SK-N-SH (cell line): ENCODE measurements at places on chromosomes 7 and 10.
A peak's percentile ranks its signal among the peaks of the same experiment; 100 is the strongest.

- no peak for DNase-seq
- peaks cover 36% of the 10 kb centered on the region; the same call in 1 of the 2 replicates for H3K4me1 ChIP-seq
- H3K36me3 ChIP-seq, result no peaks in the 10 kb centered on the region
- no peak overlapping the region for H3K27ac ChIP-seq
- no peak overlapping the region for H3K4me3 ChIP-seq
- H3K27me3 ChIP-seq, result no peaks in the 10 kb centered on the region
Measured at GRCh38 chr10:132994185-132994796, 51.9 kb upstream of the CFAP46 start.

- H3K27me3 ChIP-seq, result no peaks in the 10 kb centered on the region
- no peaks in the 10 kb centered on the region for H3K4me1 ChIP-seq
- H3K4me3 ChIP-seq, result no peak overlapping the region
- DNase-seq, result no peak
Measured at GRCh38 chr7:73812996-73813395, 17.8 kb upstream of the CLDN4 start.

GRCh38 chr7:33816106-33816505 lies 89.2 kb upstream of the BMPER start:
- H3K27ac ChIP-seq, result no peak overlapping the region
- H3K4me3 ChIP-seq, result no peak overlapping the region
- H3K27me3 ChIP-seq, result no peaks in the 10 kb centered on the region
- no peaks in the 10 kb centered on the region for H3K36me3 ChIP-seq
- DNase-seq, result no peak

DNA sequence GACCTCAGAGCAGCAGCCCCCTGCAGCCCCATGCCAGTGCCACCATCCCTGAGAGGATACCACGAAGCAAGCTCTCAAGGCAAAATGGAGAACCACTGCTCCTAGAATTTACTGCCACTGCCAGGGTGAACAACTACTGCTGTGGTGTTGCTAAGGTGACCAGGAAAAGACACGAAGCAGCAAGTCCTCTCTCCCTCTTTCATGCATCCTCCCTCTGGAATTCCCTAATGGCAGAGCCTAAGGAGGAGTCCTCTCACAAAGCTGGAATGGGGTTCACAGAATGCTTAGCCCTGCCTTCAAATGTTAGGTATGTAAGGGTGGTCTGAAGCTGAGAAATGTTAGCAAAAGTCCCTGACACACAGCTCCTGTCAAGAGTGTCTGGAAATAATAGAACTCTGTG lies 35.8 kb upstream of the NPSR1 start:
- H3K4me1 ChIP-seq, result no peaks in the 10 kb centered on the region
- H3K4me3 ChIP-seq, result no peak overlapping the region
- no peaks in the 10 kb centered on the region for H3K36me3 ChIP-seq
- no peak for DNase-seq
- no peak overlapping the region for H3K27ac ChIP-seq
- no peaks in the 10 kb centered on the region for H3K27me3 ChIP-seq

GRCh38 chr10:62231371-62231770 lies 37.3 kb downstream of the RTKN2 start:
- H3K27ac ChIP-seq, result peak overlapping the region; percentile 88
- H3K36me3 ChIP-seq, result peaks cover 13% of the 10 kb centered on the region
- DNase-seq, result no peak
- H3K4me1 ChIP-seq, result peaks cover 48% of the 10 kb centered on the region; the same call in 1 of the 2 replicates
- H3K4me3 ChIP-seq, result no peak overlapping the region
